ENCODE measurements at places on chromosomes 2 and 18.

- peak; percentile 49 for DNase-seq
Observed at GRCh38 chr2:20182241-20182931, 42.5 kb downstream of the SDC1 start.

- no peak for DNase-seq
Observed at GRCh38 chr18:39938676-39939608, 2016.1 kb upstream of the PIK3C3 start.

DNA sequence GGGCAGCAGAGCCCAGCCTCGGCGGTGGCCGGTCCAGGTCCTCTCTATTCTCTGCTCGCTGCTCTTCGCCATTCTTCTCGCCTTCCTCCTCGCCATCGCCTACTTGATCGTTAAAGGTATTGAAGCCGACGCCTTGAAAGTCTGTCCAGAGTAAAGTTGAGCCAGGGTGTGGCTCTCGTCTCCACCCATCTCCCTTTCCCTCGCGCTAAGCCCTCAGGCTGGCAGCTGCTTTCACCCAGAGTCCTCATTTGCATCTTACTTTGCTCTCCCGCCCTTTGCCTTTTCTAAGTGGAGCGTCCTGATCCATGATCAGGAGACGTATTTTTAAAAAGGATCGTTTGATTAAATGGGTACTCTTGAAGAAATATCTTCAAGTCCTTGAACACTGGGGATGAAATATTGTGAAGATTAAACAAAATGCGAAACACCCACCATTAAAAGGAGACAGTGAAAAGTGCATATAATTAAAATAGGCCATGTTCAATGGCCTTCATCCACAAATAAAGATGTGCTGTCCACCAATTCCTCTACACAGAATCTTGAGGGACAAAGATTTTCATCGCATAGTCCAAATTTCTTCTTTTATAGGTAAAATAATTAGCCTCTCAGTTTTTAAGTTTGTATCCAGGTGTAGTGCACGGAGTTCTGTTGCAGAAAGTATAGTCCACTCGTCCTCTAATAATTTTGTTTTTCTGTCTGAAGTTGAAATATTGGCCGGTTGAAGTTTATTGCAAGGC, 657 bp downstream of the ARL6IP6 start:
- DNase-seq: peak; percentile 82

DNA sequence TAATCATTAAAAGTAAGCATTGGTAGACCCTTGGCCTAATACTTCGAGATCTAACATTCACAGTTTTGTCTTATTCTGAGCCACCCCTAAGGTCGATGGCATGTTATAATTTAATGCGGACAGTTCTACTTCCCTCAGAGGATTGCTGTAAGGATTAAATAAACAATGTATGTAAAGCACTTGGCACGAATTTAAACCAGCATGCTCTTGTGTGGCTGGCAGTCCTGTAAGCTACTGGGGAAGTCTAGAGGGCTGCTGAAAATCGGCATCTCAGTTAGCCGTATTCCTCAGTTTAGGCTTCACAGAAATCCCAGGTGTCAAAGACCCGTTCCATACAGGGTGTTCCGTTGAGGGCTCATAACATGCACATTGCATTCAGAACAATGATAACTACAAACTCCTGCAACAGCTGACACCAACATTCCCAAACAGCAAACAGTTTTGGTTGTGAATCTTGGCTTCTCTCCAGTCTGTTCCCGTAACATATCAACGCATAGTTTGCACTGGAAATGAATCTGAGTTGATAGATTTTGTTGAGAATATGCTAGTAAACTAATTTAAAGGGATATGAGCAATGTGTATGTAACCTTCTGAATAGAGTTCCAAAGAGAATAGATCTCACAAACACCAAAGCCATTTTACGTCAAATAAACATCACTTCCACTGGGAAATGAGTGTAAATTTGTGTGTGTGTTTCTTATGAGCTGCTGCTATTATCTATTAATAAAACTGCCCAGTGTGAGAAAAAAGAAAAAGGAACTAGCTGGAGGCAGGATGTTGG, 52.2 kb upstream of the ACKR3 start:
- no peak for DNase-seq

GRCh38 chr2:23135481-23136100, 249.4 kb upstream of the KLHL29 start:
- DNase-seq: no peak

- no peak for DNase-seq
Observed at GRCh38 chr18:23351521-23351920, 101.6 kb upstream of the RIOK3 start.

- no peak for DNase-seq
Observed at GRCh38 chr2:189641590-189641989, 19.7 kb upstream of the ASNSD1 start.

DNA sequence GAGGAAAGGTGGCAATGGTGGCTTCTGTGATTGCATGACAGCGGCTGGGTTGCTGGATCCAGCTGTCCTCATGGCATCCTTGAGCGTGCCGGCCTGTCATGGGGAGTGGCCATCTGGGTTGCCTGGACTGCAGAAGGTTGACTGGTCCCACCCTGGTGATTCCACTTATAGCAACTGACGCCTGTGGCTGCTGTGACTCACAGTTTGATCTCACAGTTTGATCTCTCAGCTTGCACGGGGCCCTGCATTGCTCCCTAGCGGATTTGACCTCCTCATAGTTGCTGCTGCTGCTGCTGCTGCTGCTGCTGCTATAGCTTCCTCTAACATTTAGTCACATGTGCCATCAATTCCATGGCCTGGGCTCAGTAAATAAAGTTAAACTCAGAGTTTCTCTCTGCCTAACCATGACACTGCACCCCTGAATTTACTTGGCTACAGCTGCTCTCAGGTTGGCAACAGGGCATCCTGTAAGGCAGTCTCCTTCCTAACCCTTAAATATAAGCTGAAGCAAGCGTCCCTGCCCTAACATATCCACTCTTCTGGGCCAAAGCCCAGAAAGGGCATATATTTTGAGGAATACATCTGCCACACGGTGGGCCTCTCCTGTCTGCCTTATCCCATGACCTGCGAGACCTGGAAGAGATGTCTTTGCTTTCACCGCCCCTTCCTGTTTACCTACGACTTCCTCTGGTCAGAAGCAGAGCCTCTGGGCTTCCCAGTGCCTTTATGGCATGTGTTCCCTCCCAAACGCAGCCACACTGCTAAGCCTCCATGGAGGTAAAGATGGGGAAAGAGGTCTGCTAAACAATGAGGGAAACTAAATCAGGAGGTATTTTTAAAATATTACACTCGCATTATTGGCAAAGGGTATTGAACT, 37.8 kb upstream of the CCDC150 start:
- no peak for DNase-seq

DNA sequence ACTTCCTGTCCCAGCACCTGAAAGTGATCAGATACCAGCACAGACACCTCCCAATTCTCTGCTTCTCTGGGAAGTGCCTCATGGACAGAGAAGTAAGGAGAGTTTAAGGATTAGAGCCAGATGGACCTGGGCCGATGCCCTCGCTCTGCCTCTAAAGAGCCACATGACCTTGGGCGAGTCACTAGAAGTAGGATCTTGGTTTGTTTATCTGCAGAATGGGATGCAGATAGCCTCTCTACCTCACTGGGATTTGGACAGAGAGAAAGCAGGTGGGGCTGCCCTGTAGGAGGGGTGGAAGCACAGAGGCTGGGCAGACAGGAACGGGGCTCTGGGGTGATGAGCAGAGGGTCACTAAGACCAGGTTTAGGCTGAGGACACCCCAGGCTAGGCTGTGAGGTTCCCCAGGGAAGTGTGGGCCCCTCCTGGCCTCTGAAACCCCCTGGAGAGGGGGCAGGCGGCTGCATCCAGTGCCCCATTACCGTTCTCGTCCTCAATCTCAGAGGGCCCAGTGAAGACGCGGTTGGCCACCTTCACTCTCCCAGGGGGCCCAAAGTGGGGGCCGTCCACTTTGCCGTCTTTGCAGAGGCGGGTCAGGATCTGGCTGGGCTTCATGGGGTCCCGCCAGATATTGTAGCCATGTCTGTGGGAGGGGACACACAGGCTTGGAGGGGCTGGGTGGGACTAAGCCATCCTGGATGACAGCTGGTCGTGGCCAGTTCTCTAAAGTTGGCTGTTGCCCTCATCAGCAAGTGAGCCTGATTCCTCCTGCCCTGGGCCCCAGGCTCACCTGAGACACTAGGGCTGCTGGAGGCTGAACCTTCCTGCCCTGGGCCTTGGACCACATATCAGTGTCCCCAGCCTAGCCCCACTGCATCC, 13.3 kb downstream of the OTOF start:
- DNase-seq: no peak
